Dorsolateral prefrontal cortex (tissue), 122 donors: ENCODE measurements at places on chromosomes 6 and 20.

GRCh38 chr6:45419571-45420082 lies 41.9 kb upstream of the SUPT3H start:
- DNase-seq: peak; percentile 34

- DNase-seq: no peak
Observed at GRCh38 chr6:166598441-166599138, 12.1 kb upstream of the RAMACL start.

- DNase-seq: no peak
Observed at GRCh38 chr20:25084626-25085187, 2.8 kb upstream of the VSX1 start.

DNA sequence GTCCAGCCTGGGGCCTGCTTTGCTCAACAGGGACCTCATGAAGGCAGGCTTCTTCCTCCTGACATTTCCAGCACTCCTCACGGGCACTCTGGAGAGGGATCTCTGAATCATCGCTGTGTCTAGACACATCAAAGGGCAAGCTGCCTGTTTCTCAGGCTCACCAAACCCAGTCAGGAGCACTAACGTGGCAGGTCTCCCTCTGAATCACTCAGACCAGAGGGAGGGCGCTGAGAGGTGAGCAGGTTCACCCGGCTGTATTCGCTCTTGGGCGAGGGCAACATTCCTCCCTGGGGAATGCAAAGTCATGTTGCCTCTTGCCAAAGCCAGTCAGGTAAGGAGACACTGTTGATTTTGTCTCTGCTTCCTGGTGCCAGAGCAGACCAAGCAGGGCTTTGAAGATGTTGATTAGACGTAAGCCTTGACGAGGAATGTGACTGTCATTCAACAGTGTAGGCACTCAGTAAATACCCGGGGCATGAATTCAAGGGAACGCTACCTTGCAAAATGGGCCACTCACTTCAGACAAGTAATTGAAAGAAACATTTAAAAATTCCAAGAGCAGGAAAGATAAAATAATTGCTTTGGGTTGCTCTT lies 50.1 kb downstream of the CYP24A1 start:
- no peak for DNase-seq

DNA sequence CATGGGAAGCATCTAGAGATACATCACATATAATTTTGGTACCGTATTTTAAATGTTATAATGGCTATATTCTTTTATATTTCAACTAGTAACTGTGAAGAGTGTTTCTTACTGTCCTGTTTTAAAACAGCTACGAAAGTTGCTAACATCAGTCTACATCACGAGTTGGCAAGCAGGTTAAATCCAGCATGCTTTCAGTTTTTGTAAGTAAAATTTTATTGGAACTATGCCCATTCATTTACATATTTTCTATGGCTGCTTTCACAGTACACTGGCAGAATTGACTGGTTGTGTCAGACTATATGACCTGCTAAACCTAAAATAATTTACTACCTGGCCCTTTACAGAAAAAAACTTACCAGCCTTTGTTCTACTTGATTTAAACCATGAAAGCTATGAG lies 478.1 kb downstream of the PHF3 start:
- no peak for DNase-seq

GRCh38 chr20:62887152-62887859 lies 25.7 kb upstream of the TCFL5 start:
- no peak for DNase-seq

GRCh38 chr6:74651948-74652842 lies 553.7 kb downstream of the COL12A1 start:
- DNase-seq: no peak

- no peak for DNase-seq
Observed at GRCh38 chr6:5659467-5659866, 347.3 kb downstream of the NRN1 start.

DNA sequence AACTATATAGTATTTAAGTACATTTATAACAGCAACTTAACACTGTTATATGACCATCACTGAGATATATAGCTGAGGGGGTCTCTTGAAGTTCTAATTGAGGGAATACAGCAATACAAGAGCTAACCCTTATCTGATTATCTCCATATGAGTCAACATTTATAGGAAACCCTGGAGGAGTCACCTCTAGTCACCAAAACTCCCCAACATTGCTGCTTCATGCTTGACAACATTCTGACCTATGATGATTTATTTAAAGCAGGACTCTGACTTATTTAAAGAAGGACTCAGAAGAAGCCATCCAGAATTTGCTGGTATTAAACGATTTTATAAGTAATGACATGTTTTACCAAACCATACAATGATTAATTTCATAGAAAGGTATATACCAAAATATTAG lies 182.6 kb upstream of the NOX3 start:
- no peak for DNase-seq

GRCh38 chr20:38211200-38212097 lies 46.4 kb upstream of the TGM2 start:
- DNase-seq: peak; percentile 61

DNA sequence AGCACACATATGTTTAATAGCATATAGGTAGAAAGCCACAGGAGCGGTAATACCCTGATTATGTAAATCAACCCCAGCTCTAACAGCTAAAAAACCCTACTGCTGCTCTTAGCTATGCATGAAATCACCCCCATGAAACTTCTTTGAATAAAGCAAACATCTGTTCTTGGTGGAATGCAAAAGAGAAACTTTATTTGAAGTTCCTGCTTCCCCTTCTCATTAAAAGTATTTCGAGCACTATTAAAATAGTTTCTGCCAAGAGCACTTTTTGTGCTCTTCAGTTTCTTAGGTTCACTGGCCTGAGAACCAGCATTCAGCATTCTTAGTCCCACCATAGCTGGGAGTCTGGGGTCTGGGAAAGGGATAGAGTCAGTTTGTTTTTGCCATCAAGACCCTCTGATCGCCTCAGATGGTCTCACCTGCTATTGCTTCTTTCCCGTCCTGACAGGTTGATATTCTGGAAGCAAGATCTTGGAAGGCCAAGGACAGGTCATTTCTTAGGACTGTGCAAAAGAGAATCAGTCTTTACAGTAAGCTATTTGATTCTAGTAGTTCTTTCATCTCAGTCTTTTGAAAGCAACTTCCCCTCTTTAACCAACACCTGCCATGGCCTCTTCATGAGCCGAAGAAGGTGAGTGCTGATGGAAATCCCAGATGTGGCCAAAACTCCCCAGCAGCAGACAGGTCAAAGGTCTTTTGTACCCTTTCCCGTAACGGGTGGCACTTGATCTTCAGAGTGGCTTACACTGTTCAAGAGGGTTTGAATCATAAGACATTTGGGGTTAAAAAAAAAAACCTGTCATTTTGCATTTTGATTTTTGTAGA lies 76.5 kb upstream of the TMEM170B start:
- DNase-seq: no peak

DNA sequence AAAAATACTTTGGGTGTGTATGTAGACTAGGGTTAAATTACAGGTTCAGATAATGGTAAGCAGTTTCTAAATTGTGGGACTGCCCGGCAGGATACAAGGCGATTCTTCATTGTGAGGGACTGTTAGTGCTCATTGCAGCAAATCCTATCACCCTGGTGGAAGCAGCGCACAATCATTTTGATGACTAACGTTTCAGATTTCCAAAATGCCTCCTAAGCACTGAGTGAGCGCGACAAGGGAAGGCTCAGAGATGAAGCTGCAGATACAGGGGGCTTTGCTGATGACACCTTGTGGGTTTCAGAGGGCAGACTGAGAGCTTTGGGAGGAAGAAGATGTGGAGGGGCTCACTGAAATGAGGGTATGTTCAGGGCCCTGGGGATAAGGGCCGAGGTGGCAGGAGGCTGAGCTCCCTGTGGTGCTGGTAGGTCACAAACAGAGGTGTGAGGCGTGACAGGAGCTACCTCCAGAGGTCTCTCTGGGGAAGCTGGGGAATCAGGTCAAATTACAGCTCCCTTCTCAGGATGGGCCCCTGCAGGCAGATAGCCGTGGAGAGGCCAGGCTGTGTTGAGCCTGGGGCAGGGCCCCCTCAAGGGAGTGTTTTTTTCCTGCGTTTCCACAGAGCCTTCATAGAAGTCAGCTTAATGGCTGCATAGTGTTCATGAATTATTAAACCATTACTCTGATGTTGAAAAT lies 84.5 kb upstream of the FYN start:
- DNase-seq: no peak

- DNase-seq: no peak
Observed at GRCh38 chr6:30258204-30258603, 45.0 kb upstream of the TRIM26 start.

- DNase-seq: no peak
Observed at GRCh38 chr20:41938353-41938752, 320.2 kb upstream of the CHD6 start.

GRCh38 chr20:51570739-51571459 lies 28.4 kb upstream of the NFATC2 start:
- DNase-seq: no peak

DNA sequence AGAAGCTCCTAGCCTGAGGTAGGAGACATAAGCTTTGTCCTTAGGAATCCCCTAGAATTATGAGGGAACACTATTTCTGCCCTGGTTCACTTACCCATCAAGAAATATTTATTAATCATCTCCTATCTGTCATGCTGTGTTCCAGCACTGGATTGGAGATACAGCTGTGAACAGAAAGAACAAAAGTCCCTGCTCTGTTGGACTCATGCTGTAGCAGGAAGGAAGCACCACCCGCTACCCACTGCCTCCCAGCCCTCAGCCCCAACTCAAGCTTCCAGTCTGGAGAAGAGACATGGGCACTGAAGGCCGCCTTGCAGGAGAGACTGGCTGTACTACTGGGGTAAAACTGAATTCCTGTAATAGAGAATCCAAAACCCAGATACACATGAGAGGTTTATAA lies 78.0 kb downstream of the MDGA1 start:
- no peak for DNase-seq

DNA sequence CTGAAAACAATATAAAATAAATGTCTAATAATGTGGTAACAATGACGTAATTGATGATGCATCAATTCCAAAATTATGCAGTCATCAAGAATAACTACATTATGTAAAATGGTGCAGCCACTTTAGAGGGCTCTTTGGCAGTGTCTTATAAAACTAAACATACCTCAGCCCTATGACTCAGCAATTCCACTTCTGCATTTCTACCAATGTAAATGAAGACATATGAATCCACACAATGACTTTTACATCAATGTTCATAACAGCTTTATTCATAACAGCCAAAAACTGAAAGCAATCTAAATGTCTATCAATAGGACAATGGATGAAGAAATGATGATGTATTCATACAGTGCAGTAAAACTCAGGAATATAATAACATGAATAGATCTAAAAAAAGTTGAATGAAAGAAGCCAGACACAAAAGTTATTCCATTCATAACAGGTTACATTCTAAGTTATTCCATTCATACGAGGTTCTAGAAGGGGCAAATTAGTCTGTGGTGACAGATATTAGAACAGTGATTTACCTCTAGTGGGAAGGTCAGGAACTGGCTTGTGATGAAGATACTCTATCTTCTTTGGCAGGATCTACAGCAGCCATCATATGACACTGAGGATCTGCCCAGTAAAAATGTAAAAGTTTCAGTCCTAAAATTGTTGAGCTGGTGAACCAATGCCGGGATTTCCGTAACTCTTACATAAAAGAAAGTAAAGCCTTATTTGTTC lies 396.1 kb downstream of the PLCB1 start:
- no peak for DNase-seq

GRCh38 chr20:49228676-49229075 lies 9.5 kb downstream of the DDX27 start:
- DNase-seq: no peak

DNA sequence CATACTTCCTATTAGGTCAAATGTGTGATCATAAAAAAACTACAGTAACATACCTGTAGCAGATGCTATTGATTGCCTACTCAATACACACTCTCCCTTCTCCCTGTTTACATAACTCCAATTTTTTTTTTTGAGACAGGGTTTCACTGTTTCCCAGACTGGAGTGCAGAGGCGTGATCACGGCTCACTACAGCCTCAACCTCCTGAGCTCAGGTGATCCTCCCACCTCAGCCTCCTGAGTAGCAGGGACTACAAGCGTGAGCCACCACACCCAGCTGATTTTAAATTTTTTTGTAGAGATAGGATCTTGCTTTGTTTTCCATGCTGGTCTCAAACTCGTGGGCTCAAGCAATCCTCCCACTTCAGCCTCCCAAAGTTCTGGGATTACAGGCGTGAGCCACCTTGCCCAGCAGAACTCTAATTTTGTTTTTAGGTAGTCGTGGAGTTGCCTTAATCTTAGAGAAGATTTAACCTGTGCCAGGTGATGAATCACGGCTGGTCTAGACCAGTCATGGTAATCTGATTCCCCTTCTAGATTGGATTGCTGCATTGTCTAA lies 14.0 kb upstream of the KIF3B start:
- no peak for DNase-seq

DNA sequence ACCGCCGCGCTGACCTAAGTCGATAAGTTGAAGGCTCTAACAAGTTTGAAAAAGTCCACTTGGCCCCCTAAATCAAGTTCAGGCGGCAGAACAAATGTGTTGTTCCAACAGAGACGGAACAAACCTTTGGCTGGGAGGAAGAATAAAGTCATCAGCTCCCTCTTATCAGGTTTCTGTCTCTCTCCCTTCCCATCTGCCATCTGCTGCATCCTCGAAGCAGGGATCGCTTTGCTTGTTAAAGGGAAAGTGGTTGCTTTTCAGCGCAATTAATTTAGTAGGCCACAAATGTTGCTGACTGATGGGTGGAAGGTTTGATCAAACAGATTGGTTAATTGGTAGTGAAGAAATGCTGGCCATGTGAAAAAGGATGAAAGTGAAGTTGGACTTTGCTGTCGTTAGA lies 64.3 kb downstream of the CDH4 start:
- DNase-seq: no peak

GRCh38 chr6:25027221-25027916 lies 91.6 kb upstream of the RIPOR2 start:
- DNase-seq: no peak

GRCh38 chr20:64109831-64110391 lies 2.5 kb upstream of the NPBWR2 start:
- no peak for DNase-seq

DNA sequence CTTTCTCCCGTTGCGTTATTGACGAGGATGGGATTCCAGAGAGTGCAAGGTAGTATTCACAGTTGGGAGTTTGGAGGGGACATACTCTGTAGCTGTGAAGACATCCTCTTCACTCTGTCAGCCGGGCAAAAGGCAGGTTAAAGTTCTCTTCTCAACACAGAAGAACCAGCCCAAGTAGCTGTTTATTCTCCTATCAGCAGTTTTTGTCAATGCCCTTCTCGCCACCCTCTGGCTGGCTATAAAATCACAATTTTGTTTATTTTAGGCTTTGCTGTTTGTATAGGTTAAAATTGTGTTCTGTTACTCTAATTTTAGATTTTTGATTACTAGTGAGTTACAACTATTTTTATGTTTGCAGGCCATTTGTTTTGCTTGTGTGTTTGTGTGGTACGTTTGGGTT lies 37.9 kb upstream of the MAS1 start:
- no peak for DNase-seq

- no peak for DNase-seq
Observed at GRCh38 chr6:22149501-22150367, 147.1 kb downstream of the PRL start.

DNA sequence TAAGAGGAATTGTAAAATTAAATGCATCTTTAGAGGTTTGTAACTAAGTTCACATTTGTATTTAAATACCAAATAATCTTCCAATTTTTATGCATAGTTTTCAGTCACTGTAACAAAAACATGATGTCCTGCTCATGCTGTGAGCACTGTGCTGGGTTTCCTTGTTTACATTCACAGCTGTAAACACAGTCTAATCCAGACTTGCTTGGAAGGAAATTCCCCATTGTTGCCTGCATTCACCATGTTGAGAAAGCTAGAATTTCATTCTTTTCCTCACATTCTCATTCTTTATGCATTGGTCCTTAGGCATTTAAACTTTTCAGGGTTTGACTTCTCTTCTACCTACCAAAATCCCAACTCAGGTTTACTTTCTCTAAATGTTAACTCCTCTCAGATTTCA lies 242.0 kb upstream of the TBX18 start:
- no peak for DNase-seq
